ENCODE measurements at places on chromosomes 12 and 14.

DNA sequence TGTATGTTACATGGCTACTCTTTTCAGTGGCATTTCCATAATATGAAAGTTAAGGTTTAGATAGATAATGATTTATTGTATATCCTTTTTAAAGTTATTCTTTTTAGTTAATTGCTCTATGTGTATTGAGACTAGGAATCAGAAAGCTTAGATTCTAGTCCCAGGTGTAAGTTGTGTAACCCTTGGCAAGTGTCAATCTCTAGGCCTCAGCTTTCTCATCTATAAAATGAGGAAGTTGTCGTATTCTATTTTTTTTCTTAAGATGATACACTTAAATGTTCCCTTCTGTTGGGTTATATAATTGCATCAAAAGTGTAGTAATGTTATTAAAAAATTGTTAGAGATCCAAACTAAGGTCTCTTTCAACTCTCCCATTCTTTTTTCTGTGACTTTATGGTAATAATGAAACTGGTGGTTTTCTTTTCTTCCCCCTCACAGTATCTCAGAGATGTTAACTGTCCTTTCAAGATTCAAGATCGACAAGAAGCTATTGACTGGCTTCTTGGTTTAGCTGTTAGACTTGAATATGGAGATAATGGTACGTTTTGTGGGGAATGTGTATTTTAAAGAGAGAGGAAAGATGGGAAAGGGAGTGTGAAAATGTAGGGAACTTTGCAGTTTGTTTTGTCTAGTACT lies 4.1 kb downstream of the RTRAF start:
- DNase-seq = no peak

GRCh38 chr12:45203767-45204166 lies 12.1 kb upstream of the ANO6 start:
- DNase-seq = no peak

GRCh38 chr12:39805651-39806050 lies 186.0 kb upstream of the ABCD2 start:
- no peak for DNase-seq

DNA sequence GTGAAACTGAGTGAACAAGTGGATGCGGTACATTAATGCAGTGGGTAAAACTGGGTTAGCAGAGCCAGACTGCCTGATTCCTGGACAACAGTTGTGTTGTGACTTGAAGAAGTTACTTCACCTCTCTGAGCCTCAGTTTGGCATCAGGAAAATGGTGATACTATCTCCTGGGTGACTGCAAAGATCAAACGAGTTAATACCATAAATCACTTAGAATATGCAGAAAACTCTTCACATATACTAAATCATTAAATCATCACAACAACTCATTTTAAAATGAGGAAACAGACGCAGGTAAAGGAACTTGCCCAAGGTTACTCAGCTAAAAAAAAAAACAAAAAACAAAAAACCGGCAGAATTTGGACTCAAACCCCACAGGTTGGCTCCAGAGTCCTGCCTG lies 811 bp downstream of the MTERF2 start:
- no peak for DNase-seq

- DNase-seq = no peak
Observed at GRCh38 chr12:98544751-98545150, 29.4 kb downstream of the TMPO start.

GRCh38 chr12:60872850-60873713 lies 1277.3 kb downstream of the SLC16A7 start:
- DNase-seq = no peak

GRCh38 chr14:103085106-103086091 lies 1.4 kb downstream of the LBHD2 start:
- no peak for DNase-seq
